ENCODE measurements at places on chromosomes 4 and X.

- no peak for DNase-seq
Measured at GRCh38 chrX:75155447-75155826, 646 bp downstream of the ABCB7 start.

GRCh38 chr4:35102066-35102465, 1142.2 kb downstream of the ARAP2 start:
- DNase-seq = no peak

GRCh38 chr4:6795821-6796220, 13.3 kb downstream of the KIAA0232 start:
- no peak for DNase-seq

GRCh38 chr4:25171201-25171865, 11.1 kb upstream of the SEPSECS start:
- DNase-seq = no peak

GRCh38 chr4:123363729-123364128, 32.9 kb upstream of the SPRY1 start:
- DNase-seq = no peak

DNA sequence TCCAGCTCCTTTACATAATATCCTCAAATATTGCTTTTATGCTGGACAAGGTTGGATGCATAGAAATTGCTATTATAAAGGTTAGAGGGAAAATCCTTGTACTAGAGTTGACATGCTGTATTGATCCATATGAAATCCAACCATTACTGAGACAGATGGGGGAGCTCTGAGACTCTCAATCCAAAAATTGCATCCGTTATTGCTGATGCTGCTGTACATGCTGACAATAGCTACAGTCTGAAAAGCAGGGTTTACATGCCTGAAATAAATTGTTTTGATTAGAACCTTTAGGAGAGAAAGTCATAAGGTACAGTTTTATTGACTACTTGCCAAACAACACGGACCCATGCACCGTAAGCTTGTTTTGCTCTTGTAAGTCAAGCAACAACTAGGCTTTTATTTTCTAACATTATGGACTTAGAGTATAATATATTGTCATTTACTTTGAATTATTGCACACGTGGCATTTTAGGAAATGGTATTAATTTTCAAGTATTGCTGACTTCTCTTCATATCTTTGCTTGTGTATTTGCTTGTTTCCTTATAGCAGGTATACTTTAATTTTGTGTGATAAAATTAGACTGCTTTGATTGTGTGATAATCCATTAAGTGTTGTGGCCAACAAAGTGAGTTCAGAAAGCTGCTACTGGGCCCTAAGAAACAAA, 1365.2 kb downstream of the STIM2 start:
- DNase-seq = no peak

- no peak for DNase-seq
Measured at GRCh38 chrX:57104921-57105398, 16.4 kb downstream of the SPIN2B start.

DNA sequence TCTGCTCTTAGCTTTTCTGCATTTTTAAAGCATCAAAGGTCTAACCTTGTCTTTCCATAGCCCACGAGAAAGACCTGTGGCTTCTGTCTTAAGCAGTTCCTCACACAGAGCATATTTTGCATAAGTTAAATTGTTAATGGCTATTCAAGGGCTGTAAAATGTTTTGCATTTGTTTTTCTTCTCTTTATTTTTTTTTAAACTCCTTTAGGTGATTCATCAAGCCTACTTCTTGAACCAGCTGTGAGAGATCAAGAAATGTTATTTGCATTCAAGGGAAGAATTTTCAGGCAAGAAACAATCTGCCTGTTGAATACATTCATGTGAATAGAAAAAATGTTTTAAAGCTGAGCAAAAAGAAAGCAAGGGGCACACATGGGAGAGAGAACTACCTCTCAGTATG, 423.8 kb upstream of the FRG1 start:
- DNase-seq = no peak

DNA sequence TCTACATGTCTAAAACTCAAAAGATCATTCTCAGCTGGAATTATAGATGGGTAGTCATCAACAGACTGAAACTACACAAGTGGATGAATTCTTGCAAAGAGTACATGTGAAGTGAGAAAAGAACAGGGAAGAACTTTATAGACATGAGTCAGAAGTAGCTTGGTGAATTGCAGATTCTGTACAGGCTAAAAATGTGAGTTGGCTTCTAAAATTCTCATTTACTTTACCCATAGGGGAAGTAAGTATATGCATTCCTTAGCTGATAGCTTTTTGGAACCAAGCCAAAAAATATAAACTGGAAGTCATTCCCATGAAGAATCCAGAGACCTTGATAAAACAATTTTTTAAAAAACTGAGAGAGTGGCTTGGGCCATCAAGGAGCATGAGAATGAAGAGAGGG, 584.2 kb upstream of the FTHL17 start:
- no peak for DNase-seq

- DNase-seq = no peak
Measured at GRCh38 chr4:144336633-144337032, 196.1 kb upstream of the GYPA start.

DNA sequence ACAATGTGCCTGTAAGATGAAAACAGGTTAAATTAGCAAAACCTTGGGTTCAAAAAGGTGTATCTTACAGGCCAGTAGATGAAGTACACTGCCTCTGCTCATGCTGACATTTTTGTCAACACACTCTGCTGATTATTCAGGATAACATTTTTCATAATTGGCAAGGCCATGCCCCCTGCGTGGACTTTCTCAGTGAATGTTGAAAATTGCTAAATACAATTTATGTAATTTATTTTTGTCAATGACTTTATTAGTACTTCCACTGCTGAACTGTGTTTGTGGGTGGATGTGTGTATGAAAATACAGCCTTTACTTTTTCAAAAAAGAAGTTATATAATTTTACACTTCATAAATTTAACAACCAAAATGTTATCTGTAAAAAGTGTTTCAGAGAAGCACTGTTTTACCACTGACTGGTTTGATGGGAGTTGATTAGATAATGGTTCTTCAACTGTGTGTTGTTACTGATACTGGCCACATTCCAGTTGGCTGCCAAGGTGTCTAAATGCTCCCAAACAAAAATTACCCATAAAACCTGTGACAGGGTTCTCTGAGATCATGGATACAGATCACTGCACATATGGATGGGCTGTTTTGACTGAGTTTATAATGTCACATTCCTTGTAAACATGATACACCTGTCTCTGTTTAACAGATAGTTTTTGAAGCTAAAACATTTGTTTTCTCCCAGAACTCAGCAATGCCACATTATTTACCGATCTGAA, 151.9 kb upstream of the SLC7A11 start:
- DNase-seq = no peak

GRCh38 chrX:137032341-137032694, 1.5 kb downstream of the GPR101 start:
- no peak for DNase-seq

GRCh38 chr4:3836406-3836755, 70.2 kb downstream of the ADRA2C start:
- no peak for DNase-seq

DNA sequence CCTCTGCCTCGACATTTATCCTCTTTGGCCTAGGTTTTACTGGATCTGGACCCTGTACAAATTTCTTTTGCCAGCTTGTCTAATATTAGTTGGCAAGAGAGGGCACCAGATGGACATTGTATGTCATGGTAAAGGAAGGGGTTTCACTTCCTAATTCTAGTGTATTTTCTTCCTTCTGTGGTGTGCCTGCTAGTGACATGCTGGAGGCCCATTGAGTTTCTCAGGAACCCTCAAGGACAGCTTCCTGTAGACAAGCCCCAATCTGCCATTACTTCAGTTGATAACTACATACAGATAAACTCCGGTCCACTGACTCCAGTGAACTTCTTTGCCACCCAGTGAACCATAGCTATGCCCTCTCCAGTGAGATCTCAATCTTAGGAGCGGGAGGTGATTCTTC, 116.9 kb downstream of the STPG2 start:
- no peak for DNase-seq

- no peak for DNase-seq
Measured at GRCh38 chr4:55979562-55979961, 30.8 kb downstream of the CEP135 start.

GRCh38 chr4:22385611-22386011, 130.3 kb downstream of the ADGRA3 start:
- no peak for DNase-seq

DNA sequence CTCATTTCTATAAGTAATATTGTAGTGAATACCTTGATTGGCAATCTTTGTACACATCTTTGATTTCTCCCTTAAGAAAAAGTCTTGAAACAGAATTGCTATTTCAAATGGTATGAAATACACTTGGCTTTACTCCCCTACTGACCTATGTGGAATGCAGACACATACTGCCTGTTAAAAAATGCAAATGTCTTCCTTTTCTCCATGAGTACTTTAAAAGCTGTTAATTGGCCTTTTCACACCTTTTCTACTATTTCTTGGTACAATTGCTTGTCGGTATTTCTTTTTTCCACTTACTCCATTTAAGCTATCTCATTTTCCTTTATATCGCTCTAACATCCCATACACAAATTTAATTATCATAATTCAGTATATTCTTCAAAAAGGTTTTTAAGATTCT, 87.2 kb downstream of the FRYL start:
- DNase-seq = no peak

DNA sequence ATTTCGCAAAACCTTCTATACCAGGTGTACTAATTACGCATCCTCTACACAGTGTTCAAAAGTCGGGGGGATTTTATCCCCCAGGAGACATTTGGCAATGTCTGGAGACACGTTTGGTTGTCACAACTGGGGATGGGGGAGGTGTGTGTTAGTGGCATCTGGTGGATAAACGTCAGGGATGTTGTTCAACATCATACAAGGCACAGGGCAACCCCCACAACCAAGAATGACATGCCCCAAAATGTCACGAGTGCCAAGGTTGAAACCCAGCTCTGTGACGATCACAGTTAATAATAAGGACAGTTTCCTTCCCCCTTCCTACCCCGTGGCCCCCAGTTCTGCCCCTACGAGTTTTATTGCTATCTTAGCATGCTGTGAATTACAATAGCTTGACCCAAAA, 15.9 kb upstream of the SEL1L3 start:
- DNase-seq = no peak

DNA sequence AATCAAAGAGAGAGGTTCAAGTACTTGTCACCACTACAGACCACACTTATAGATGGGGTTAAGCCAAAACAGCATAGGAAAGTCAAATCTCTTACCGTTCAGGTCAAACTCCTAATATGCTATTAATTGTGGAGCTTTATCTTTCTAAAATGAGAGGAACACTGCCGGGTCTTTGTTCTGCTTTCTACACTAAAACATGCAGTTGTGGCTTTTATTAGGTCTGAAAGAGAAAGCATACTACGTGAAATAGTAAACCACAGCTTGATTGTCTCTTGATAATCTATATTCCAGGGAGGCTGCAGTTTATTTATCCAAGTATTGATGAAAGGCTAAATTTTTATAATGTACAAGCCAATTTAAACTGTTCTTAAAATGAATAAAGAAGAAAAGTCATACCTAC, 12.3 kb upstream of the INPP4B start:
- no peak for DNase-seq

- DNase-seq = peak; percentile 69
Measured at GRCh38 chr4:140149846-140150635, 3.9 kb downstream of the MAML3 start.

- DNase-seq = peak; percentile 9
Measured at GRCh38 chrX:40663880-40664630, 16.7 kb upstream of the CXorf38 start.

DNA sequence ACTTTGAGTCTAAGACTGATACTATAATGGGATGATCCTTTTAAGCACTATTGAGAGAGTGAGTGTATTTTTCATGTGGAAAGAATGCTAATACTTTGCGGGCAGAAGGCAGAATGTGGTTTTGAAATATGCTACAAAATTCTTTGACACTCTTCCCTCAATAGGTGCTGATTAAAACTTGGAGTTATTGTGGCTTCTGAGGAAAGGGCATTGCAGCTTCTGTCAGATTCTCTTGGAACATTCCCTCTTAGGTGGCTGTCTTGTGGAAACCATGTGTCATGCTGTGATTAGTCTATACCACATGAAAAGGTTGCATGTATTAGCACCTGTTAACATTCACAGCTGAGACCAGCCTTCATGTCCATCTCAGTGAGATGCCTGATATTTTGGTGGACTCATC, 547.0 kb downstream of the STIM2 start:
- DNase-seq = no peak

GRCh38 chrX:105653891-105654290, 168.4 kb upstream of the NRK start:
- no peak for DNase-seq

GRCh38 chrX:13254076-13254785, 65.6 kb downstream of the ATXN3L start:
- DNase-seq = peak; percentile 55

- DNase-seq = no peak
Measured at GRCh38 chr4:143713553-143713952, 13.1 kb upstream of the FREM3 start.

DNA sequence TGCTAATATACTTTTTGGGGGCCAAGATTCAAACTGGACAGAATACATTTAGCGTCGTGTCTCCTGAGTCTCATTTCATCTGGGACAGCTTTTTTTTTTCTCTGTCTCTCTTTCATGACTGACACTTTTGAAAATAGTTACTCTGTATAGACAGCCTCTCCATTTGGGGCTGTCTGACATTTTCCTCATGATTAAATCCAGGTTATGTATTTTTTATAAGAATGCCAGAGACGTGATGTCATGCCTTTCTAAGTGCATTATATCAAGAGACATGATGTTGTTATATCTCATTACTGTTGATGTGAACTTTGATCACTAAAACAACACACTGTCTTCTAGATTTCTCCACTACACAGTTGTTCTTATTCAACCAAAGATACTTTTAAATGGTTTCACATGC, 199.0 kb downstream of the BANK1 start:
- no peak for DNase-seq

DNA sequence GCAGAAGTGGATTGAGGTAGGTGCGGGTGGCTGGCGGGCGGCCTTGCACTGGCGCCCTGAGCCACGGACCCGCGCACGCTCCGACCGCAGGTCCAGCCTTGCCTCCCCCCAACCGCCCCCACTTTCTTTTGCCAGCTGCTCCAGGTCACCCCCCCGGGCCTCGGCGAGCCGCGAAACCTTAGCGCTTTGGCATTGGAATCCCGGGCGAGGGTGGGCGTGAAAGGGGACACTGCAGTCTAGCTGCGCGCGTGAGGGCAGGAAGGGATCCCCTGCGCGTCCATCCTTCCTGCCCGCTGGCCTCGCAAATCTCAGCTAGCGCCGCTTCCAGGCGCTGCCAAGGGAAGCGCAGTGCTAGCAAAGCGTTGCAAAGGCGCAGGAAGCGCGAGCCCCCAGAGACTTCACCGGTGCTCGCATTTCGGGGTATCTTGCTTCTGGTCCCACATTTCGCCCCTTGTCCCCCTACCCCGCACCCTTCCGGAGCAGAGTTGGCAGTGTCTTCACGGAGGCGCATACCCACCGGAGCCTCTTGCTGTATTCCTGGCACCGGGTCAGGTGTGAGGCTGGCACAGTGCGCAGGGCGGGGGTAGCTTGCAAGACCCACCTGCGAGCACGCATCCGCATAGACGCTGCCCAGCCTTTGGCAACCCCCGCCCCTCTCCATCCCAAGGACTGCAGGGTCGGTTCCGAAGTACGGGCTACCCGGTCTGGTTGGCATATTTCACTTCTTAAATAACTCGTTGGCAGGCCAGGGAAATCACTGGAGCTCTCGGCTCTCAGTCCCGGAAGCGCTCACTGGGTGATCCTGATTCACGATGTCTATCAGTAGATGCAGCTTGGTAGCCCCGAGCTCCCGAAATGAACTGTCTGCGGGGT, 104.4 kb downstream of the UCHL1 start:
- DNase-seq = peak; percentile 34

- no peak for DNase-seq
Measured at GRCh38 chrX:13654116-13654515, 1.2 kb downstream of the TCEANC start.

GRCh38 chrX:36867143-36867542, 141.0 kb upstream of the FAM47C start:
- DNase-seq = peak; percentile 14
